ENCODE measurements at places on chromosomes 1 and 21.

DNA sequence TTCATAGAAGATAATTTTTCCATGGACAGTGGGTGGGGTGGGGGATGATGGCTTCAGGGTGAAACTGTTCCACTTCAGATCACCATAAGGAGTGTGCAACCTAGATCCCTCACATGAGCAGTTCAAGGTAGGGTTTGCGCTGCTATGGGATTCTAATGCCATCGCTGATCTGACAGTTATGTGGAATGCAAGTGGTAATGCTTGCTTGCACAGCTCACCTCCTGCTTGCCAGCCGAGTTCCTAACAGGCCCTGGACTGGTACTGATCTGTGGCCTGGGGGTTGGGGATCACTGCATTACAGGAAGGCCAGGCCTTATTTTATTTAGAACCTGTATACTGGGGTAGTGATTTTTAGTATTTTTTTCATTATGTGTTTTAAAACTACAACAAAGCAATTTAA lies 22.0 kb downstream of the MAN1A2 start:
- no peak for DNase-seq

GRCh38 chr1:205270764-205271163 lies 43.0 kb downstream of the TMCC2 start:
- DNase-seq: no peak

- no peak for DNase-seq
Measured at GRCh38 chr1:224404916-224405603, 29.5 kb downstream of the WDR26 start.

DNA sequence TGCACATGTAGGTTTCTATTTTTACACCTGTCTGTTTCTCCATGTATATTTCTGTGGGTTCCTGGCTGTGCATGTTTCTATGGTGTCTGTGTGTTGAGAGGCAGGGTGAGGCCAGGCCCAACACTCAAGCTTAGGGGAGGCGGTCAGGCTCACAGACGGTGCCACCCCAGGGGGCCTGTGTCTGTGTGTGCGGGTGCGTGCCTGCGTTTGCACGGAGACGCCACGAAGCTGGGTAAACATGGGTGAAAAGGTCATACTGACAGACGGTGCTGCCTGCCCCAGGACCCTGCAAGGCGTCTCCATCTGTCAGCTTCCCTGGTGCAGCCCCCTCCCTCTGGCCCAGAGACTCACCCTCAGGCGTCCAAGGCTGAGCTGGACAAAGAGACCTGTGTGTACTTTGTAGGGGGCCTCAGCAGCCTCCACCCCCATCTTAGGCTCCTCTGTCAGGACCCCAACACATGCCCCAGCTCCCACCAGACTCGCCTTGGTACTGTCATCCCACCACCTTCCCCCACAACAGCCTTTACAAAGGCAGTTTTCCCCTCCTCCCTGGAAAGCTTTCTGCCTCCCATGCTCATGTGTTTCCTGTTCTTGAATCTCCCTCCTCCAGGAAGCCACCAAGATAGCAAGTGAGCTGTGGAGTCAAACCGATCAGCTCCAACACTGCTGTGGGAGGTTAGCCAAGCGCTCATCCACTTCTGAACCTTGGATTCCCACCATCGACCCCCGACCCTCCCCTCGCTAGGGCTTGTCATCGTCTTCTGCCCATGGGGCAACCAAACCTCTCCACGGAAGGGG lies 34.1 kb downstream of the PTPRF start:
- no peak for DNase-seq

DNA sequence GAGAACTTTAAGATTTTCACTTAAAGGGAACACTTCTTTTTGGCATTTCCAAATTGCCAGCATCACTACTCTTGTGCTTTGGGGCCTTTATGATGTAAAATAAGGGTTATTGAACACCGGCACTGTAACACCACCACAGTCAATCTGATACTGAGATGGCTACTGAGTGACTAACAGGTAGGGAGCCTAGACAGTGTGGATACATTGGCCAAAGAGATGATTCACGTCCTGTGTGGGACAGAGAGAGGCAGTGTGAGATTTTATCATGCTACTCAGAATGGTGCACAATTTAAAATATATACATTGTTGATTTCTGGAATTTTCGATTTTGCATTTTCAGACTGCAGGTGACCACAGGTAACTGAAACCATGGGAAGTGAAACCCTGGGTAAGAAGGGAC lies 261.6 kb downstream of the SPATA17 start:
- DNase-seq: no peak

GRCh38 chr1:33468531-33468930 lies 3.9 kb upstream of the ZSCAN20 start:
- no peak for DNase-seq

- no peak for DNase-seq
Measured at GRCh38 chr21:33266789-33267135, 595 bp downstream of the IL10RB start.

GRCh38 chr1:116375148-116375886 lies 2.3 kb downstream of the ATP1A1 start:
- no peak for DNase-seq

- no peak for DNase-seq
Measured at GRCh38 chr1:9194024-9194423, 40.5 kb upstream of the H6PD start.

- DNase-seq: no peak
Measured at GRCh38 chr1:168514455-168514854, 29.3 kb downstream of the XCL2 start.

- DNase-seq: no peak
Measured at GRCh38 chr1:94399453-94399852, 18.7 kb upstream of the ABCD3 start.

DNA sequence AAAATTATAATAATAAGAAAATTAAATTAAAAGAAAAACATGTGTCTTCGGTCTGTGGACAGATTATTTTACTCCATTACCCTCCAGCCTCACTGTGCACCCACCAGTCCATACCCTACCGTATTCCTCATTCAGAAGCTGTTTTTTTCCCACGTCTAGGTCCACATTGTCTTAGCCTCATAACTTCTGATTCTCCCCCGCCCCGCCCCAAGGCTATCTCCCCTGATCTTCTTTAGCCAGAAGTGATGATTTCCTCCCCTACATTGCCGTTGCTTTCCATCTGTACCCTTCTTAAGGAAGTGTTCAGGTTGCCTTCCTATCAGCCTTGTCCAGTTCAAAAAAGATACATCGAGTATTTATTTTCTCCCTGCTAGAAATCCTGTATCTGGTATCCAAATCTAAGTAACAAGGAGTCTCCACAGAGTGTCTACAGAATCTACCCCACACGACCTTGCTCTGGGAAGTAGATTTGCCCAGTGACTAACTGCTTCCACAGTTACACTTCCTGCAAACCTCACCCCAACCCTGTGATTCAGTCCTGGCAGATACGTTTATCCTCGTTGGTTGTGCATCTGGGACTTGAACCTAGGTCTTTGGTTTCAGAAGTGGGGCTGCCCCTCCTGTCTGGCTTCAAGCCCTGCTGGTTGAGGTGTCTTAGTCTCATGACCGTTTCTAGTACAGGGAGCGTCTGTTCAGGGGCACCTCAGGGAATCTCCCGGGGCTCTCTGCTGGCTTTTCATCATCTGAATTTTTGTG lies 470.2 kb downstream of the CAMTA1 start:
- no peak for DNase-seq

- DNase-seq: no peak
Measured at GRCh38 chr1:98090351-98090750, 169.5 kb upstream of the DPYD start.

GRCh38 chr1:239999170-239999569 lies 92.5 kb upstream of the FMN2 start:
- DNase-seq: peak; percentile 23

DNA sequence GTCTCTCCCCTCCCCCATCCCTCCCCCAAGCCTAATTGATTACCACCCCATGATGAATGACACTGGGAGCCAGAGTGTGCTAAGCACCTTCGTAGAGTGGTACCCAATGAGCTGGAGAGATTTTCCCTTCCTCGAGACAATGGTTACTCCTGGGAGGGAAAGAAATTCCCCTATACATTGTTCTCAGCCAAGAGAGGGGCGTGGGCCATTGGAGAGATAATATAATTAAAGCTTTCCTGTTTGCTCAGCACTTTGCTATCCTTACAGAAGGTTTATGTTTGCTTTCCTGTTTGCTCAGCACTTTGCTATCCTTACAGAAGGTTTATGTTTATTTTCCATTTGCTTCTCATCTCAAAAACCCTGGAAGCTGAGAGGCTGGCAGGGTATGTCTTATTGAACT lies 126.1 kb upstream of the KLHDC7A start:
- DNase-seq: peak; percentile 8

DNA sequence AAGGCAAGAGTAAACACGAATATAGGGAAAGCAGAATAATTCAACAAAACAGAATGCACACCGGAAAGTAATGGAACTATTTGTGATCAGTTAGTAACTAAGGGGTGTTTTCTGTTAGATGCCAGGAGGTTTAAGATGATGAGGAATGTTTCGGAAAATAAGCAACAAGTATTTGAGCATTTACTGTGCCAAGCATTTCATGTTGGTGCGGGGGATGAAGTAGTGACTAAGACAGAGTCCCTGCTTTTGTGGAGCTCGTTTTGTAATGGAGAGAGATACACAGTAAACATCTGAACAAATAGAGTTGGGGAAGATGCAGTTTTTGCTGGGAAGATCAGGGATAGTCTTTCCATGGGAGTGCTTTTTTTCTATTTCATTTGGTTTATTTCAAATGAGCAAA lies 78.7 kb downstream of the DYRK1A start:
- DNase-seq: no peak

- DNase-seq: no peak
Measured at GRCh38 chr1:40539338-40539737, 7.9 kb downstream of the ZNF684 start.
